B cell (primary cell): ENCODE measurements at places on chromosomes 4 and X. TPM values are rescaled to one million over a fixed set of nuclear protein-coding genes. Genes with fewer than 3 reads are reported as not detected.

DNA sequence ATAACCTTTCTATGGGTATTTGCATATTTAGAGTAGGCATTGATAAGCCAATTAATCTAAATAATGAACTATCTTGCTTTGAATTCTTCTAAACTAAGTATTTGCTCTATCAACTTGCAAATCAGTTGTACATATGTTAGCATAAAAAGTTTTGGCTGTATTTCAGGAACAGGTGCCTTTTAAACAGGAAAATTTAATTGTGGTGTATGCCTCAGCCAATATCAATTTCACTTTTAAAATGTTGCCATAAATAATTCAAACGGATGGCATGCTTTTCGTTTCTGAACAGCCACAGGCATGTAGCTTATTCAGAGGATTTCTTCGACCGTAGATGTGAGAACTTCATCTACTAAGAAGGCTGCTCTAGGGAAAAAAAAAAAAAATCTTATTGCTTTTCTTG is 99.9 kb downstream of the DCLK2 start:
- no peak for DNase-seq

- no peak for DNase-seq
Measured at GRCh38 chr4:154457471-154457870, 34.1 kb downstream of the DCHS2 start.

GRCh38 chr4:1717129-1718094 is 3.7 kb downstream of the TMEM129 start:
- DNase-seq: peak; percentile 25

Gene NUDT11
- polyA plus RNA-seq: 0.10 and 0.27 TPM in 2 replicates

DNA sequence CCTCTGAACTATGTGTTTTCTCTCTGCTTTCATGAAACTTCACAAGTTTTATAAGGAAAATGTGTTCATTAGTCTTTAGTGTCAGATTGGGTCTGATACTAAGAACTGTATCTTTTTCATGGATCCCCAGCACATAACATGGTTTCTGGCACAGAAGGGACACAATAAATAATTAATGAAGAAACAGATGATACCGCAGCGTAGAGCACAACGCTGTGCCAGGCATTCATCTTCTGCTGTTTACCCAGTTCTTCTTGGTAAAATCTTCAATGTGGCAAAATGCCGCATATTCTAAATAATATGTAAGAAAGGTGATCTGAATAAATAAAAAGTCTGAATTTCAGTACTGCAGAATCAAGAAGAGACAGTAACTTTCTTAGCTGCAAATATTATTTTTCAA is 12.3 kb downstream of the SCARB2 start:
- no peak for DNase-seq

Gene GJB1
- polyA plus RNA-seq: not detected in 2 replicates

Gene TREX2
- 3.8 and 5.2 TPM in 2 replicates for polyA plus RNA-seq

DNA sequence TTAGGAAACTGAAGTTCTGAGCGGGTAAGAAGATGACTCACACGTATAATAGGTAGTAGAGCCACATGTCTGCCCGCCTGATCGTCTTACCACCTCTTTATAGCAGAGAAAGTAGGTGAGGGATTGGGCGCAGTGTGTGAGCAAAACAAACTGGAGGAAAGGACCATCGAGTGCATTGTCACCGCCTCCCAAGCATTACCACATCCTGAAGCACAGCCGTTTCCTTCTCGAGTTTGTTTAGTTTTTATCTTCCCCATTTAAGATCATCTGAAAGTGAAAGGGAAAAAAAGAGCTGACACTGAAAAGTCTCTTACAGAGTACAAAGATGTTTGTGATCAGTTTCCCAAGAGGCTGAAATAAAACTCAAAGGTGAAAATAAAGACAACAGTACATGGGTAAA is 14.8 kb downstream of the PDK3 start:
- DNase-seq: peak; percentile 89

GRCh38 chrX:119004920-119005524 is 30.6 kb downstream of the LONRF3 start:
- peak; percentile 57 for DNase-seq

Gene DCX
- not detected in 2 replicates for polyA plus RNA-seq
